Kidney epithelial cell (primary cell): ENCODE measurements at places on chromosomes 1 and 21. TPM values are rescaled to one million over a fixed set of nuclear protein-coding genes. Genes with fewer than 3 reads are reported as not detected.

The LRRC7 gene
- total RNA-seq, result 0.04 TPM in 1 of 2 replicates, not detected in the other

The PTPRC gene
- total RNA-seq, result 0.29 TPM in 1 of 2 replicates, not detected in the other

The LEMD1 gene
- total RNA-seq, result 4.3 and 5.1 TPM in 2 replicates

The DUSP10 gene
- total RNA-seq, result 64.0 and 65.8 TPM in 2 replicates

The ANKRD34A gene
- total RNA-seq, result 0.46 TPM in 1 of 2 replicates, not detected in the other

The HCRTR1 gene
- total RNA-seq, result not detected in 2 replicates

The CD1C gene
- not detected in 2 replicates for total RNA-seq

The KRTAP13-3 gene
- not detected in 2 replicates for total RNA-seq

The NPR1 gene
- 2.0 and 2.1 TPM in 2 replicates for total RNA-seq

DNA sequence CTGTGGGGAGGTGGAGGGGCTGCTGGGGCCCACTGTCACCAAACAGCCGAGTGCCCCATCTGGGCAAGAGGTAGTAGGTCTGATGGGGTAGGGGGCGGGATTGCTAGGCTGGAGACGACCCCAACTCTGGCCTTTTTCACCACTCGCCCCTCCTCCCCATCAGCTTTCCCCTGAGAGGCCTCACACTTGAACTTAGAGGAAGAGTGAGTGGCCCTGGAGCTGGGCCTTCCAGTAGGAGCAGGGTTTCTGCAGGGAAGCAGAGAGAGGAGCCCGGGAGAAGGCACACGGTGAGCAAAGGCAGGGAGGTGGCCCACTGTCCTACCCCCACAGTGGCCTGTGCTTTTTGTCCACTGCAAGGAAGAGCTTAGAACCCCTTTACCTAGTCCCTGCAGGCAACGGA is 111.9 kb upstream of the WNT4 start:
- no peak for DNase-seq

- no peak for DNase-seq
Measured at GRCh38 chr1:17845583-17845982, 90.5 kb downstream of the ACTL8 start.

DNA sequence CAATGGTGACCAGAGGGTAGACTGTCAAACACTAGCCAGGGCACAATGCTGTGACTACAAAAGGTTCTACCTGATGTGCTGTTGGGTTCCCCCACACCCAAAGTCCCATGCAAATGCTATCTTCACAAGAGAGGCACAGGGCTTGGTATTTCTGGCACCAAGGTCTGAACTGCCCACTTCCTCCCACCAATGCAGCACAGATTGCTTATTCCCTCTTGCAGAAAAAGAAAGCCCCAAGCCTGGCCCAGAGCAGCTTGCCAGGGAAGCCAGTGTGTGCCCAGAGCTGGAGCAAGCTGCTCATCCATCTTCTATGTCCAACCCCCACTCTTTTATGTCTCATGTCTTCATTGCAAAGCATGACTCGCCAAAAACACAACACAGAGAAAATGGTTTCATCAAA is 149.4 kb upstream of the CAMK1G start:
- no peak for DNase-seq

DNA sequence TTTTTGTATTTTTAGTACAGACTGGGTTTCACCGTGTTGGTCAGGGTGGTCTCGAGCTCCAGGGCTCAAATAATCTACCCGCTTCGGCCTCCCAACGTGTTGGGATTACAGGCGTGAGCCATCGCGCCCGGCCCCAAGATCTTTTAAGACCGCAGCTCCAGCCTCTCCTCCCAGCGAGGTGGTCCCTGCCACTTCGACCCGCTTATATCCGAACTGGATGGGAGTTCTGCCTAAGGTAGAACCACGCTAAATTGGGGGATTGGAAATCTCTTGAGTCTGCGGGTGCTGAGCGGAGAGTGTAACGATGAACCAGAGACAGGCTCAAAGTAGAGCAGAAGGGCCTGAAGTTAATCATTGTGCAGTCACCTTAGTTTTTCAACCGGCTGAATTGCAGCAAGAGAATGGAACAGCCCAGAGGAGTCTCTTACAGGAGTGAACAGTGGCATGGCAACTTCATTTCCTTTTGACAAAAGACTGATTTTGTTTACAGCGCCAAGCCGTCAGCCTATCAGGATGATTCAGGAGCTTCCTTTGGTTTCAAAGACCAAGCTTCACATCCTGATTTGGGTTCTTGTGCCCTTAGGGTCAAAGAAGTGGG is 726 bp upstream of the CYB5R1 start:
- peak; percentile 5 for DNase-seq

DNA sequence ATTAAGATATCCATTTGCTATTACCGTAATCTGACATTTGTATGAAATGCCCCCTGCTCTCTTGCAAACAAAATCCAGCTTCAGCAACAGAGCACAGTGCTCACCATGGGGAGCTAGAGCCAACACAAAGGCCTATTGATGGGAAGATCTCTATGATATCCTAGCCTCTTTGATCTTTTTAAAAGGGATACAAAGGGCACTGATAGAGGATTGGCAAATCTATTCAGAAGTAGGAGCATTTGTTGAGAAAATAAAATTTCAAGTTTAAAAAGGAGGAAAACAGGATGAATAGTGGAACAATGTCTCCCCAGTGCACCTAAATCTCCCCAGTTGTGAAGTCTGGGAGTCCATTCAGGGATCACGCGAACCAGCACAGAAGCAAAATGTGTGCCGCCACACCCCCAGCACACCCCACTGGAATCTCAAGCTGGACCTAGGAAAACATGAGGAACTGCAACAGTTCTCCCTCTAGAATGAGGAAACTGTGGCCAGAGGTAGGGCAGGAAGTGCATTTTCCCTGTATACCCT is 32.2 kb downstream of the MRAP start:
- no peak for DNase-seq

DNA sequence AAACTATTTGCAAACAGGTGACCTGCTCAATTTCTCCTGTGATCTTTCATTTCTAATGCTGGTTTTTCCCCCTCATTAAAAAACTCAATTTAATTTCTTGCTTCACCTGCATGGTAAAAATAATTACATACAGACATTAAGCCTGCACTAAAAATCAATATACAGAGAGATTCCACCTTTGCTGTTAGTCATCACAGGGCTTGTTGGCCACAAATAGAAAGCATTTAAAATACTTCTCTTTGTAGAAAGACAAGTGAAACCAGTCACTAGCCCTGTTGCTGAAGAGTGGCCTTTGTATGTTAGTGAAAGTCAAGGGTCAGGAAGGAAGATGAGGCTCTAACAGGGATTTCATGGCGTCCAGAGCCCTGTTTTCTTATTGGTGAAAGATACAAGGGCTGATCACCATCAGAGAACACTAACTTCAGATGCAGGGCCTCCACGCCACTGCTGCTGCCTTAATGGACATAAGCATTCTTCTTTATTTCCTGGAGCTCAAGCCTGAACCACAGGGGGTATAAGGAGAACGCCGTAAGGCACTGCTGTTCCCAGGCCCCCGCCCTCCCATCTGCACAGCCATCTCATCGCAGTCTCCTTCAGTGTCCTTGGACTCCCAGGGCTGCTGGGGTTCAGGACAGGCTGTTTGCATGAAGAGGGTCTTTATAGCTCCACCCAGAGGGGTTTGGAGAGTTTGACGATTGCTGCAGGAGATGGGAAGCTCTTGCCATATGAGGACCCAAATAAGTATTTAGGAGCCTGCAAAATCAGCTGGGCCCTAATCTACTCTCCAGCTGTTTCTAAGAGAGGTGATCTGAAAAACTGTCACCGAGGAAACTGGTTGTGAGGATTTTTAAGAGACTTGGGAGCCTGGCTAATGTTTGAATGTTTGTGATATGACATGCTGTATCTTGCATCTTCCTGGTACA is 117.3 kb upstream of the IRF2BP2 start:
- no peak for DNase-seq

DNA sequence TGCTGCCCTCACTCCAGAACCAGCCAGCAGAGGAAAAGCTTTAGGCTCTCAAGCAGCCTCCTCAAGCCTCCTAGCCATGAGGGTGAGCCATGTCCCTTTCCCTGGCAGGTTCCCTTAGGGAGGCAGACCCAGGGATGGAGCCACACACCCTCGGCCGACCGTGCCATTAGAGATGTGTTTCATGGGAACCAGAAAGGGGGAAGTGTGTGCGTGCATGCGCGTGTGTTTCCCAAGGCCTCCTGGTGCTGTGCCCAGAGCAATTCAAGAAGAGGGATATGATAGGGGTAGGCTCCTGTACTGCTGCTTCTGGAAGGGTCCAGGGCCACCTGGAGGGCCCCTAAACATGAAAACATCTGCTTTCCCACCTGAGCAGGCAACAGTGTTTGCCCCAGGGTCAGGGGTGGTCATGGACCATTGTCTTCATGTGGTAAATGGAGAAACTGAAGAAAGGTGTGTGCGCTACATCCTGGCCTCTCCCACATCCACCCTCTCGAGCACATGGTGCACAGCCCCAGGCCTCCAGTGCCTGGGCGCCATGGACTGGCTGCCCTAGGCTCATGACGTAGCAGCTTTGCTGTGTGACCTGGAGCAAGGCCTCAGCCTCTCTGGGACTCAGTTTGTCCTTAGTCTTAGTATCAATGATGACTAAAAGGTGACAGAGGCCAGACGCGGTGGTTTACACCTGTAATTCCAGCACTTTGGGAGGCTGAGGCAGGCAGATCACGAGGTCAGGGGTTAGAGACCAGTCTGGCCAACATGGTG is 48.1 kb downstream of the SYF2 start:
- no peak for DNase-seq

DNA sequence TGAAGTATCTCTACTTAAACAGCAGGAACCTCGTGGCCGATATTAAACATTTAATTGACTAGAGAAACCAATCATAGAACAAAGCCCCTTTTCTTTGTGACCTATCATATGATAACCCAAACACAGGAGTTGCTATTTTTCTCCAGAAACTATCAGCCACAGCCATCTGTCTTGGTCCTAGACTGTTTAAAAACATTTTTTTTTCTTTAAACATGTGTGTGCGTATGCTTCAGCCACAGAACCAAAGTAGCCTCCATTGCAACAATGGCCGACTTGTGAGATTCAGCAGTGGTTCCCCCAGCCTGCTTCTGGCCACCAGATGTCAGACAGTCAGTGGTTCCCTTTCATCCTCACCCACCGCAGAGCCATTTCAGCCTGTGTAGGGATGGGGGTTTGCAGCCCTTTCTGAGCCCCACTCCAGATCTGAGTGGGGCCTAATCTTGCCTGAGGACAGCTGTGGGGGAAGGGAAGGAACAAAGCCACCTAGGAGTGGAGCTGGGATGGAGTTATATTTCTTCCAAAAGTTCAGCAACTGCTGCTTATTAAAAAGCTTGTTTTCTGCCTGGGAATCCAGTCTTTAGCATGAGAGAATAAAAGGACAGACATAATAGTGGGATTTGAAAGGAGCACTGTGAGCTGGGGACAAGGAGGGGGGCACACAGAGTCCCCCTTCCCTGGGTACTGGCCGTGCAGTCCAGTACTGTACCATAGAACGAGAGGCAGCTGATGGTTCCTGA is 11.7 kb upstream of the IGSF3 start:
- no peak for DNase-seq

DNA sequence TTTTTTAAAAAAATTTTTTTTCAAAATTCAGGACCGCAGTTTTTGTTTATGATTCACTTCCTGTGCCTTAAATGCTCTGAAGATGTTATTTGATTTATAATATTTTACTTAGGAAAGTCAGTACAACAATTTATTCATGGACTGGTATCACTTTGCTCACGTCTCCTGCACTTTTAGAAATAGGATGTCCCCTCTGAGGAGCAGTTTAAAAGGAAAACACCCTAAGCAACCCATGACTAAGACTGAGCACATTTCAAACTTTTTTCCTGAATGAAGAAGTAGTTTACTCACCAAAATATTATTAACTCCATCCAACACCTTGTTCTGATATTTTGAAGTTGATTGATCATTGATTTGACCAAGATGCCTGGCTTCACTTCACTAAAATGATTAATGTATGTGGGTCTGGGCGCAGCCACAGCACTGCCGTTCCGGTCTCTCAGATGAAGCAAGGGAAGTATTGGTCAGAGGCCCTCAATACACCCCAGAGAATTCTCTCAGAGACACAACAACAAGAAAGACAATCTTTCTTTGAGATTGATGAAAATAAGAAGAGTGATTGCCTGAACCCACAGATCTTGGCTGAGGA is 223.9 kb downstream of the TGFB2 start:
- no peak for DNase-seq

GRCh38 chr1:209102120-209102519 is 481.4 kb upstream of the CAMK1G start:
- DNase-seq, result no peak

- no peak for DNase-seq
Measured at GRCh38 chr1:167601442-167602383, 28.3 kb upstream of the RCSD1 start.

DNA sequence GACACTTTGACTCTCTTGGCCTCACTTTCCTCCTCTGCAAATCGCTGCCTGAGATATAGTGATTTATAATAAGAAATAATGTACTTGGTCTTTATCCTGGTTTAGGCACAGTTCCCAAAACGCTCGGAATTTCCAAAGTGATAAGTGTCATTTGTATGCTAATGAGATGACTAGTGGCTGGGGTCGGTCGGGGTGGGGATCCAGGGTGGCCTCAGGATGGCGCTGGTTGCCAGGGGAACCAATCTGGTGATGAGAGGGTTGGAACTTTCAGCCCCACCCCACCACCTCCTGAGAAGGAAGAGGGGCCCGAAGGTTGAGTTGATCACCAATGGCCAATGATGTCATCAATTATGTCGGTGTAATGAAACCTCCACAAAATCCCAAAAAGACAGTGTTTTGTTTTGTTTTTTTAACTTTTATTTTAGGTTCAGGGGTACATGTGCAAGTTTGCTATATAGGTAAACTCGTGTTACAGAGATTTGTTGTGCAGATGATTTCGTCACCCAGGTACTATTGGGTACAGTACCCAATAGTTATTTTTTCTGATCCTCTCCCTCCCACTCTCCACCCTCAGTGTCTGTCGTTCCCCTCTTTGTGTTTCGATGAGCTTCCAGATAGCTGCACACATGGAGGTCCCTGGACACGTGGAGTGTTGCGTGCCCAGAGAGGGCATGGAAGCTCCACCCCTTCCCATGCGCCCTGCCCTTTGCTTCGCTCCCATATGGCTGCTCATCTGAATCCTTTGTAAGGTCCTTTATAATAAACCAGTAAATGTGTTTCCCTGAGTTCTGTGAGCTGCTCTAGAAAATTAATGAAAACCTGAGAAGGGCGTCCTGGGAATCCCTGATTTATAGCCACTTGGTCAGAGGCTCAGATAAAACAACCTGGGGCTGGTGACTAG is 97.2 kb downstream of the KCNN3 start:
- no peak for DNase-seq

DNA sequence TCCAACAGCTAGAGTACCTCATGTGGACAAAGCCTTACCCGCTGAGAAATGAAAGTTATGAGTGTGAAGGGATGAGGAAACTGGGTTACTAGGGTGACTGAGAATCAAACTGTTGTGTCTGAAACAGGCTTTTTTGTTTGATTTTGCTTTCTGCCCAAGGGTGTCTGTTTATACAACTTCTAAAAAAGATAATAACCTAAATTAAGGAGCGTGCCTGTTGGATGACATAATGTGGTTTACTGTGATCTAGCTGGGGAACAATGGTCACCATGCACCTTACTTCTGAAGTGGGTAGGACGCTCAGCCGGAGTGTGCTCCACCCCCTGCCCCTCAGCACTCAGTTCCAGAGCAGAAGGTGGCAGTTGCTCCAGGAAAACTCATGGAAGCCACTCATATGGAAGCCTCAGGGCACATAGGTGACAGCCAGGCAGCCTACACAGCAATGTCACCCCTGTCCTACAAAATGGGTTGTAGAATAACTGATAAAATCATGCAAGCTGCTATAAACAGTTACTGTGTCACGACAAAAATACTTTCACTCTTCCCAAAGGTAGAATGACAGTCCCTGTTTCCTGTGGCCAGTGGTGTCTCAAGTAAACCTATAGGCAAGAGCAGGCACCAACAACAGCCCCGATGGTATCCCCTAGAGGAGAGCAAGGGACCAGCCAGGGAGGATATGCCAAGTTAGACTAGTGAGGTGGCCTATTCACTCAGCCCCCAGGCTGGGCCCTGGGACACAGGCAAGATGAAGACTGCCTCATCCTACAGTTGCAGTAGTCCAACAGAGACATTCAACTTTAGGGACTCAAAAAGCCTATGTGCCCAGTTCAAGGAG is 29.3 kb downstream of the SIPA1L2 start:
- no peak for DNase-seq
